Muscle of back (tissue), 13 donors: ENCODE measurements at places on chromosomes 2 and 18. TPM values are rescaled to one million over a fixed set of nuclear protein-coding genes. Genes with fewer than 3 reads are reported as not detected.

GRCh38 chr2:109331896-109332848 is 203.2 kb downstream of the SH3RF3 start:
- DNase-seq, result peak; percentile 83

DNA sequence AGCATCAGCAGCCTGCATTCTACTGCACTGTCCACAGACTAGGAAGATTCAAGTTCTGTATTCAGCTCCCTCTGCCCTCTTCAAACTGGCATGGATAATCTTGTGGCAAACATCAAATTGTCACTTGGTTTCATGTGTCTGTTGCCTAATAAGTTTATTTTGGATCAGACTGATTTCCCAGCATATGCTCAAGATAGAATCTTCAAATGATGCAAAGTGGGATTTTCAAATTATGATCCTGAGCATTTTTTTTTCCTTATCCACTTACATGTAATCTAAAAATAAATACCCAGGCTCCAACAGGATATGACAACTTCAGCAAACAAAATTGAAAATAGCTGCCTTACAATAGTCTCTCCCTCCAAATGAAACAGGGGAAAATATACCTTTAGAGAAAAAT is 160.9 kb upstream of the VRK2 start:
- DNase-seq, result no peak

- peak; percentile 57 for DNase-seq
These were observed 76.2 kb upstream of the UPP2 start for GRCh38 chr2:158025255-158025996.

- no peak for DNase-seq
These were observed 188.5 kb downstream of the EIPR1 start for GRCh38 chr2:3189076-3189591.

- no peak for DNase-seq
These were observed 31.0 kb upstream of the CCDC93 start for GRCh38 chr2:118044854-118045253.

DNA sequence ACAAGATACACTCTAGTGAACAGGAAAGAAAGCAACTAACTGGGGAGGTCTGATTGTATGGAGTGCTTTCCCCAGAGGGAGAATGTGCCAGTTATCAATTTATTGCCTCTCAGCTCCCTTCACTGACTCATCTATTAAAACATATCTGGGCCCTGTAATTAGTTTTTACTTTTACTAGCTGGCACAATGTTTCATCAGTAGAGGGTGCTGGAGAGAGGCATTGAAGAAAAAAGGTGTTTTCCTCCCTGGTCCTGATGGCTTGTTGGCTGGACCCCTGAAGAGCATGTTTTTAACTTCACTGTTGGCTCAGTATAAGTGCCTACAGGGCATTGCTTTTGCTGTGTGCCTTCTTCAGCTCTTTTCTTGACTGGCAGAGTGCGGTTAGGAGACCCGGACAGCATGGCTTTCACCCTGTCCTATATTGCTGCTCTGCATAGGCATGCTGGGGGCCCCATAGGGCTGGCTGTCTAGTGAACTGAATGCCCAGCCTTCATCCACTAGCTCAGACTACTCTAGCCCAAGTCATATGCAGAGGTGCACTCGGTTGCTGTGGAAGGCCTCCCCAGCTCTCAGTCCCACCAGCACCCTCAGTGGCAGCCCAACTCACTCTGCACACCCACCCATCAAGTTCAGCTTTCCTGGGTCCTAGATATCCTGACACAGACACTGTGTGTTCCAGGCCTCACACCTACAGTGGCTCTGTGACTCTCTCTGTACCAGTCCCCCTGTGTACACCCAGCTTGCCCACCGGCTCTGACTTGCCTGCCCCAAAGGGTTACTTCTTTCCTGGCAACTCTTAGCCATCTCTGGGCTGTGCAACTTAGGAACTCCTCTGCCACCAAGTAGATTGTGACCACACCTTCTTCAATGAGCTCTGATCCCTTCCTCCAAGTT is 62.3 kb upstream of the ACYP2 start:
- DNase-seq, result no peak

DNA sequence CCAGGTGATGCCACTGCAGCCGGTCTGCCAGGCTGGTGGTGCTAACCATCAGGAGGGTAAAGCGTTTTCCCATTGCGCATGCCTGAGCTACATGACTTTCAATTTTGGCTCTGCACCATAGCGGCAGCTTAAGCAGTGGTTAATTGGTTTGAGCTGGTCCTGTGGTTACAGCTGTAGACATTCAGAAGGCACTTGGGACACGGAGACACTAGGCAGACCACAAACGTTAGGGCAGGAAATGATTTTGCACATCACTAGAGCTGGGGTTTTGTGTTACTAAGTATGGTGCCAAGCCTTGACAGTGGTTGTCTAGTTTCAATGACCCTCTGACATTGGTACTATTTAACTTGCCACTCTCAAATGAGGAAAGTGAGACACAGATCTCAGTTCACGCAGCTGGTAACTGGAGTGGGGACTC is 28.9 kb upstream of the CNOT11 start:
- DNase-seq, result no peak

RGPD4 gene
- polyA plus RNA-seq, result 0.09 TPM

CNOT11 gene
- 27.8 TPM for polyA plus RNA-seq

CDH20 gene
- polyA plus RNA-seq, result 1.4 TPM

DTNA gene
- polyA plus RNA-seq, result 76.8 TPM
